HepG2 (cell line): ENCODE measurements at places on chromosomes 5 and 9. TPM values are rescaled to one million over a fixed set of nuclear protein-coding genes. Genes with fewer than 3 reads are reported as not detected.

GRCh38 chr5:174073122-174073660 is 27.7 kb downstream of the NSG2 start:
- H3K27me3 ChIP-seq: no peaks in the 10 kb centered on the region; the same call in 2 of the 3 replicates
- peaks cover 2% of the 10 kb centered on the region for H3K4me1 ChIP-seq
- DNase-seq: no peak
- no peaks in the 10 kb centered on the region for H3K36me3 ChIP-seq
- no peak overlapping the region for H3K27ac ChIP-seq

- no peak for DNase-seq
- no peaks in the 10 kb centered on the region for H3K27me3 ChIP-seq
- no peak overlapping the region for H3K27ac ChIP-seq
- no peaks in the 10 kb centered on the region for H3K36me3 ChIP-seq
- H3K4me3 ChIP-seq: no peak overlapping the region
Measured at GRCh38 chr9:113449376-113449775, 14.2 kb upstream of the RGS3 start.

The MRPL50 gene
- 70.0 and 107 TPM in 2 replicates for total RNA-seq

The F2RL1 gene
- 6.3 and 9.9 TPM in 2 replicates for total RNA-seq

The LCN10 gene
- total RNA-seq: 0.14 and 0.53 TPM in 2 replicates
